Omental fat pad (tissue), 4 donors: ENCODE measurements at places on chromosomes 3 and 15. TPM values are rescaled to one million over a fixed set of nuclear protein-coding genes. Genes with fewer than 3 reads are reported as not detected.

OR5K2 gene
- not detected for total RNA-seq

ATG3 gene
- 76.9 TPM for total RNA-seq

ACKR4 gene
- 2.8 TPM for total RNA-seq

GP9 gene
- total RNA-seq = not detected

SPRED1 gene
- 33.4 TPM for total RNA-seq

KCNAB1 gene
- total RNA-seq = 2.2 TPM

DAZL gene
- not detected for total RNA-seq

GPR176 gene
- total RNA-seq = 8.6 TPM

GATM gene
- total RNA-seq = 9.7 TPM

ITIH4 gene
- 18.8 TPM for total RNA-seq

SENP8 gene
- total RNA-seq = 1.1 TPM

MKRN2OS gene
- total RNA-seq = not detected

CIDEC gene
- total RNA-seq = 318 TPM

ST3GAL6 gene
- total RNA-seq = 19.4 TPM

KBTBD13 gene
- total RNA-seq = not detected

SLC9C1 gene
- 0.19 TPM for total RNA-seq
